ENCODE measurements at places on chromosomes 4 and X.

DNA sequence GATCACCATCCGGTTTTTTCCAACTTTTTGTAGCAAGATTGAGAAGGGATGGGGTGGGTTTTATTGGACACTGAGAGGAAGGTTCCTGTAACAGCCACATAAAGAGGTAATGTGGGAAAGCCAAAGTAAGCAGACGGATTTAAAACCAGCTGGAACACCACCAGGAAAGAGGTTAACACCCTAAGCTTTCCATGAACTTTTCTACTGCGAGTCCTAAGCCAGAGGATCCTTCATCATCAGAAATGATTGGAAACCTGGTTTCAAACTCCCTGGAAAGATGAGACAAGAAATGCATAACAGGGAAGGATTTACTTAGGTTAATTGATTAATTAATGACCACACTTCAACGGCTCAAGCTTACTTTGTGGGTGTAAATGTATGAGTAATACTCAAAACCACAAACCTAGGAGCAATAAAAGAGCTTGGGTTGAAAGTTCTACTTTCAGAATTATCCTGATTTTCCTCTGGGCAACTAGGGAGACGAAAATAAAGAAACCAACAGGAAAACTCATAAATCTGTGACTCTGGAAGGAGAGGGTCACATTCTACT lies 91.5 kb downstream of the COX18 start:
- DNase-seq = no peak

DNA sequence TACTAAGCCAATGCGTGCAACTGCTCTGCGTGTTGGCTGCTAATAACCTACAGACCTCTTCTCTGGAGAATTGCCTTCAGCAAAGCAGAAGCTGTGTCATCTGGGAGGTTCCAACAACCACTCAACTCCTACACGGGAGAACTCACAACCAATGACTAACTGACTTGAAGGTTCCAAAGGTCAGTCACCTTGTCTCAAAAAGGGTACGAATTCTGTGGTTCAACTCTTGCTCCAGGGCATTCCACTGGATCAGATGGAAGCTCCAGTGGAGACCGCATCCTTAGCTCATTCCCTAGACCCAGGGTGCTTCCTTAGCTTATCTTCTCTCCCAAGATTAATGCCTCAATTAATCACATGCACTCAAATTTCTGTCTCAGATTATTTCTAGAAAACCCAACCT lies 222.7 kb downstream of the CHIC2 start:
- no peak for DNase-seq

DNA sequence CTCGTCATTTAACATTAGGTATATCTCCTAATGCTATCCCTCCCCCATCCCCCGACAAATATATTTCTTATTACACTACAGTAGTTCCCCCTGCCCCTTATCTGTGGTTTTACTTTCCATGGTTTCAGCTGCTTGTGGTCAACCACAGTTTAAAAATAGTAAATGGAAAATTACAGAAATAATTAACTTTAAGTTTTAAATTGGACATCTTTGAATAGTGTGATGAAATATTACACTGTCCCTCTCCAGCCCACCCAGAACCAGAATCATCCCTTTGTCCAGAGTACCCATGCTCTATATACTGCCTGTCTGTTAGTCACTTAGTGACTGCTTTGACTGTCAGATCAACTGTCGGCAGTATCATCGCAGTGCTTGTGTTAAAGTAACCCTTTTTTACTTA lies 47.4 kb upstream of the VEGFC start:
- DNase-seq = no peak

GRCh38 chr4:6999172-7000086 lies 43.7 kb upstream of the TADA2B start:
- DNase-seq = peak; percentile 50

GRCh38 chr4:94277534-94277933 lies 65.1 kb downstream of the HPGDS start:
- no peak for DNase-seq

DNA sequence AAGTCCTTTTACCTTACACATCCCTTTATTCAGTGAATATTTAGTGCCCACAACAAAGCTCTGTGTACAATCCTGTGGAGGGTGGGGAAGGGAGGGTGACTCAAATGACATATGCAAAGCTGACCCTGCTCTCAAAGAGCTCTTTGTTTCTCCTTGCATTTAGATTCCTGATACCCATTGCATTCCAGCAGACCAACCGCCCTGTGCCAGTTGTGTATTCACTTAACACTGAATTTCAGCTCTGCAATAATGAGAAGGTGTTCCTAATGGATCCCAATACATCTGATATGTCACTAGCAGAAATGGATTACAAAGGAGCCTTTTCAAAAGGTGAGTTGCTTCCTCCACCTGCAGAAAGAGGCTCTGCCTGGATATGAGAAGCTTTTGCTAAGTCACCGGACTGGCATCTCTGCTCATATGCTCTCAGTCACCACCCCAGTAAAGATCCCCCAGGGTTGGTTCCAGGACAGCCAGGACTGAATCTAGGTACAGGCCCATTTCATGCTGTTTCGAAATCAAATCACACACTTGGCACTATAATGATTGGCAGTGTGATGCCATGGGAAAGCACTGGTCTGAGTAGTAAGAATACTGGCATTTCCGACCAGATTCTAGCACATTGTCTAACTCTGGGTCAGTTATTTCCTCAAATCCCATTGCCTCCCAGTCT lies 17.1 kb upstream of the ANXA3 start:
- DNase-seq = no peak

DNA sequence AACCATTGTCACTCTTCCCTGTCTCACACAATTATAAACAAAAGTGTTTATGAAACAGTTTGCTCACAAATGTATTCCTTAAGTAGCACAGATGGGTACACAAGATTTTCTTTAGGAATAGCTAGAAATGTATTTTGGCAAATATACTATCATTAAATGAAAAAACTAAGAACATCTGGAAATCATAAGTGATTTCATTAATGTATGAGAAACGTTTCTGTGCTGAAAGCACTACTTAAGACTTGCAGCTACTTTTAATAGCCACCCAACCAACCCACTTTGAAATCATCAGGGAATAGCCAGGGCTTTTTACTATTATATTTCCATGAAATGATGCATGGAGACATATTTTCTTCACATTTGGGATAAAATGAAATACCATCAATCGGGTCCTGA lies 62.3 kb upstream of the NAP1L5 start:
- no peak for DNase-seq

GRCh38 chrX:15299941-15300851 lies 15.2 kb downstream of the ASB11 start:
- DNase-seq = no peak

DNA sequence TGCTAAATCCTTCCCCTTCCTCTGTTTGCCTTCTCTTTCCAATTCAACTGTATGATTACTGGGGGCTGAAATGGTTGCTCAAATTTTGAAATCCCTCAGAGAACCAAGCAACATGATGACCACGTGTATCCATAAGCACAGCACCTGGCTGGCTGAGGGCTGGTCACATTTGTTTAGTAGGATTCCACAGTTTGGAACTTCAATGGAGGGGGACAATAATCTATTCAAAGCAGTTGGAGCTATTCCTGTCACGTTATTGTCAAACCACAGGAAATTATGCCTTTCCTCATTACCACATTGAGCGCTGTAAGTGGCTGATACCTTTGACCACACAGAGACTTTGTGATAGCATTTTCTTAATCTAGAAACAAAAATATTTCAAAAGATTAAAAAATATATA lies 7.0 kb downstream of the TMSB4X start:
- DNase-seq = no peak

- no peak for DNase-seq
These were observed 18.5 kb downstream of the CC2D2A start for GRCh38 chr4:15488136-15488535.

Data from activated CD4-positive, alpha-beta T cell treated with anti-CD3 and anti-CD28 coated beads, Interleukin-2, amount 50 U/mL, for 4 hours (primary cell).